ENCODE measurements at places on chromosomes 6 and 20.

- no peak for DNase-seq
These were observed 104.2 kb downstream of the CDYL start for GRCh38 chr6:4880363-4880762.

GRCh38 chr6:157326979-157327378 lies 3.7 kb upstream of the TMEM242 start:
- DNase-seq, result no peak

DNA sequence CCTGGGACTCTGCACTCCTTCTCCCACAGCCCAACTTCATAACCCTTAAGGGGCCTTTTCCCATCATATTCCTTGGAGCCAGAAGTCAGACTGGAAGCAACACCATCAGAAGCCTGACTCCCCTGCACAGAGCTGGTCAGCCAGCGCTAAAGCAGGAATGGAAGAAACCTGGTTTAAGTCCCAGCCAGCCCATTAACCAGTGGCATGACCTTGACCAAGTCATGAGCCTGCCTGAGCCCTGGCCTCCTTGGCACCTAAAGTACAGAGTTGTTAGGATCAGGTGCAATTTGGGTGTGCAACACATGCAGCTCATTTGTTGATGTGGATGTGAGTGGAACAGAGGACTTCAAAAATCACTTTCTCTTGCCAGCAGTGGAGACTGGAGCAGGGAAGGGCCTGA lies 20.8 kb downstream of the FOXP4 start:
- DNase-seq, result no peak

- DNase-seq, result no peak
These were observed 107.7 kb downstream of the TRDN start for GRCh38 chr6:123529058-123529457.

GRCh38 chr6:50821441-50822077 lies 2.9 kb downstream of the TFAP2B start:
- DNase-seq, result no peak

DNA sequence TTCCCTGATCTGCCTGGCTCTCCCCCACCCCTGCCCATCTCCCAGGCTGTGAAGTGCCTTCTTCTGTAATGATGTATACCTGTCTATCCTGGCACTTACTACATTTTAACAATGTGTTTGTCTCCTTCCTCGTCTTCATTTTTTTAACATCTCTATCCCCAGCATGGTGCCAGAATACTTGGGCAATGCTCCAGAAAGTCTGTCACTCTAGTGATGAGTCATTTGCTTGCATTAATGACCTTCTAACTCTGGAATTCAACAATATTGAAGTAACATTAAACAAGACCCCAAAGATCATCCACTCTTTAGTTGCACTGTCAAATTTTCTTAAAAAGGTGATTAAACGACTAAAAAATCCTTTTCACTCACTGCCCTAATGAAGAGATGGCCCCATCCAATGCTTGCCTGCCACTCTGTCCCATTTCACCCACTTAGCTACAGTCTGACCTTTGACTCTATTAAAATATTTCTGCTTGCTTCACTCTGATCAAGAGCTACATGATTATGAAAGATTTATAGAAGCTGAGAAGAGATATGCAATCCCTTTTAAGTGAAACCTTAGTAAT lies 7.7 kb upstream of the KLHL31 start:
- peak; percentile 71 for DNase-seq

- DNase-seq, result no peak
These were observed 128.9 kb upstream of the ZNF184 start for GRCh38 chr6:27601668-27602254.

DNA sequence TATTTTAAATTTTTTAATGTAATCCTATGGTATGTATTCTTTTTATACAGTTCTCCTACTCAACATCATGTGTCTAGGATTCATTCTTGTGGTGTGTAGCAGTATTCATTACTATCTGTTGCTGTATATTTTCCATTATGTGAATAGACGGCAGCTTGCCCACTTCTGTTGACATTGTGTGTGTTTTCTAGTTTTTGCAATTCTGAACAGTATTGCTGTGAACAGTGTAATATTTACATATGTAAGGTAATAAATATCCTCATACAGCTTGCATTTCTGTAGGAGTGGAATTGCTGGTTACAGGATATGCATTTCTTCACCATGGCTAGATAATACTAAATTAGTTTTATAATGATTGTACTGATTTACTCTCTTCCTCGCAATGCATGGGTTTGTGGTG lies 51.9 kb downstream of the SCAF8 start:
- DNase-seq, result no peak

- DNase-seq, result no peak
These were observed 833.7 kb downstream of the TFAP2A start for GRCh38 chr6:9581155-9581554.

- no peak for DNase-seq
These were observed 977 bp upstream of the SMAP1 start for GRCh38 chr6:70666706-70667105.
